ENCODE measurements at places on chromosomes 16 and 17.
A peak's percentile ranks its signal among the peaks of the same experiment; 100 is the strongest.

DNA sequence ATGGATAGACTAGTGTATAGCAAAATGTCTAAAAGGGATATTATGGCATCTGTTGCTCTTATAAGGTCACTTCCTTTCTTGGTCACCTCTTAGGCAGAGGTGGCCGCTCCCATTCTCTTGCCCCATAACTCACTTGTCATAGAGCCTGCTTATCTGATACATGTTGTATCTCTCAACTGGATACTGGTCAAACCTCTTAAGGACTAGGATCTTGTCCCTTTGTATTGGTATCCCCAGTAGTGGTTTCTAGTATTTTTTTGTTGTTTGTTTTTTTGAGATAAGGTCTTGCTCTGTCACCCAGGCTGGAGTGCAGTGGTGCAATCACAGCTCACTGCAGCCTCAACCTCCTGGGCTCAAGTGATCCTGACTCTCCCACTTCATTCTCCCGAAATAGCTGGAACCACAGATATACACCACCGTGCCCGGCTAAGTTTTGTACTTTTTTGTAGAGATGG is 27.0 kb downstream of the ZSWIM7 start:
- DNase-seq, result no peak

- peak; percentile 85 for DNase-seq
Measured at GRCh38 chr16:85759631-85760419, 8.9 kb upstream of the C16orf74 start.

DNA sequence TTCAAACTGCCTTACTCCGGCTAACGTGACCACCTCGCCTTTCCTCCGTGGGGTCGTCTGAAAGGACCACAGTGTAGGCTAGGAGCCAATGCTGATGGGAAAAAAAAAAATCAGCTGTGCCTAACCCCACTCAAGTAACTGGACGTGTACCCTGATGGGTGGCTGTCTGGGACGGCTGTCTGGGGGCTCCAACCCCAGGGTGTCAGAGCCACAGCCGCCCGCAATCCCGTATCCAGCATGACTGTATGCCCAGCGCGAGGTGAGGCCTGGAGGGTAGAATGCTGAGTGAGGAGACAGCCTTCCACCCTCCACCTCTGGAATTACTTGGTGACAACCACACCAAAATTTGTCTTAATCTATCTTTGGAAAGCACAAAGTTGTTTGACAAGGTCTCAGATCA is 2.8 kb downstream of the CSNK1D start:
- DNase-seq, result no peak

GRCh38 chr17:35774499-35774898 is 13.8 kb downstream of the C17orf50 start:
- DNase-seq, result no peak

- DNase-seq, result no peak
Measured at GRCh38 chr17:70775679-70776078, 606.3 kb downstream of the KCNJ2 start.

- no peak for DNase-seq
Measured at GRCh38 chr17:64094412-64094811, 35.5 kb downstream of the ERN1 start.

DNA sequence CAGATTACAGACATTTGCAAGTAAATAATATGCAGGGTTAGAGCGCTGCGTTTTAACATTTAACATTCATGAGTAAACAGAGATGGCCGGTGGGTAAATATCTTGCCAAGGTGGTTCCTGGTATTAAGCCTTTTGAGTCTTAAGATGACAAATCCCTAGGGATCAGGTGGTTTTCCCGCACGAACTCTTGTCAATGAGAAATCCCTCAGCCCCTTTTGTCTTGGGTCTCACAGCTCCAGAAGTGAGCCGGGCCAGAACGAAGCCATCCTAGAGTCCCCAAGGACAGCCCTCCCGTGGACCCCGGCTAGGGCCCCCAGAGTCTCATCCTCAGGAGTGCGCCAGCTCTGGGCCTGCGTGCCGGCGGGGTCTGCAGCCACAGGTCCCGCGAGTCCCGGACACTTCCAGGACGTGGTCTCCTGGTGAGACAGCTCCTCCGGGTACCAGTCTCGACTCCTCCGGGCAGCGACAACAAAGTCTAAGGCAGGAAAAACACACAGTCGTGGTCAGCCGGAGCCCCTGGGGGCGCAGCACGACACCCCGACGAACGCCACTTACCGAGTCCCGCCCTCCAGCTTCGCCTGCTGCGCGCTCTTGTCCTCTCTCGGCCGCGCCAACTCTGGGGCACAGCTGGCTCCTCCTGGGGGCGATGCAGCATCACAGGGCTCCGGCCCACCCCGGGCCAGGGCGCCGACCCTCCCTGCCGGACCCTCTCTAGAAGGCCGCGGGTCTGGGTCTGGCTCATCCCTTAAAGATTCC is 13.3 kb downstream of the MIS12 start:
- DNase-seq, result no peak

GRCh38 chr17:65103896-65104295 is 33.3 kb upstream of the RGS9 start:
- DNase-seq, result no peak

DNA sequence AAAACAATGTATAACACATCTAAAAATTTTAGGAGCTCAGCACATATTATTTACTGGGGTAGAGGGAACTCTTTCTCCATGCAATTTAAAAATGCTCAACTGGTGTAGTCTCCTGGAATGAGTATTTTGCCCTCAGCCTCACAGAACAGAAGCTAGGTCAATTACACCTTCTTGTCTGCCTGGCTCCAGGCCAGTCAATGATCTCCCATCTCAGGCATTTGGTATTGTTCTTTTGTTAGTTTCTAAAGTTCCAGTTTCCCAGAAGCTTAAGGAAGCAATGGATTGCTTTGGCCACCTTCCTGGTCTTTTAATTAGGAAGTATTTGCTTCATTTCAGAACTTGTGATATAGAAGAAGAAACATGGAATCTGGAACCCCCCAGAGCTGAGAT is 360.3 kb upstream of the ASIC2 start:
- DNase-seq, result no peak

GRCh38 chr17:21289902-21290571 is 5.5 kb downstream of the MAP2K3 start:
- DNase-seq, result no peak

DNA sequence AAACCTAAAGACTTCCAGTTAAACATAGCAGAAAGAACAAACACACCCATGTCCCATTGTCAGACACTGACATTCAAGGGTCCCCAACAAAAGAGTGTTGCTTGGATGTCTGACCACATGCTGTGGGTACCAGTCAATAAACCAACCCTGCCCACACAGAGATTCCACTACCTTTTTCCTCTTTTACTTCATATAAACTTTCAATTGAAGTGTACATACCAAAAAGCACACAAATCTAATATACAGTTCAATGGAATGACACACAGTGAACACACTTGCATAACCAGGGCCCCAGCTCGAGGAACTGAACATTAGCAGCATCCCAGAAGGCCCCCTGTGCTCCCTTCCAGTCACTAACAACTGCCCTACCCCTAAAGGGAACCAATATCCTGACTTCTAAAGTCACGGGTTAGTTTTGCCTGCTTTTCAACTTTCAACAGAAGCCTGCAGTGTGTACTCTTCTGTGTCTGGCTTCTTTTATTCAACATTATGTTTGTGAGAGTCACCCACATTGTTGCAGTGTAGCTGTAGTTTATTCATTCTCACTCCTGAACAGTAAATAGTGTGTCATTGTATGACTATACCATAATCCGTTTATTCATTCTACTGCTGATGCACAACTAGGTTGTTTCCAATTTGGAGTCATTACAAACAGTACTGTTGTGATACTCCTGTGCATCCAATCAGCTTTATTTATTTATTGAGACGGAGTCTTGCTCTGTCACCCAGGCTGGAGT is 18.0 kb downstream of the CFDP1 start:
- no peak for DNase-seq

DNA sequence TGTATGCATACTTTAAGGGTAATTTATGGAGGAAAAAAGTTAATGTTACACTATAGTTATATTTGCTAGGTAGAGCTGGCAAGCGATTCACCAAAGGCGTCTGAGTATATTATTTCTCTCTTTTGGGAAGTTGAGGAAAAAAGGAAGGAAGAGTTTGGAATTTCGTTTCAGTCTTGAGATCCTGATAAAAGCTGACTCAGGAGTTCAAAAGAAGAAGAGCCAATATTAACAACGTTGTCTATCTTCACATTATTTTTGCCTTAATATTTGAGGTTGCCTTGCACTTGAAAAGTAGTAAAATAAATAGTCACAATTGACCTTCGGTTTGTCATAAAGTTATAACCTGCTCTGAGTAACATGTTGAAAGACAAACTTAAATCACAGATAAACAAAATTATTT is 888.6 kb downstream of the KCNJ2 start:
- DNase-seq, result no peak

DNA sequence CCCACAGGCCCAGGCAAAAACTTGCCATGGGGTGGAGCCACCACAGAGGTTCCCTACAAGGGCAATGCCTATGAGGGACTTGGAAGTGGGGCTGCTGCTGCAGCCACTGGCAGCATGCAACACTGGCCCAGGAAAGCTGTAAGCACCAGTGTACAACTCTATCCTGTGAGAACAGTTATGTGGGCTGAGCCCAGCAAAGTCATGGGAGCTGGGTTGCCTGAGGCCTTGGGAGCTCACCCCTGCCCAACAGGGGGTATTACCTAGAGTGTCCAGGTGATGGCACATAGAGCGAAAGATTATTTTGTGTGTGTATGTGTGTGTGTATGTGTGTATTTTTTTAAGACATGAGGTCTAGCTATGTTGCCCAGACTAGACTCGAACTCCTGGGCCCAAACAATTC is 57.0 kb downstream of the TANC2 start:
- DNase-seq, result no peak

- DNase-seq, result no peak
Measured at GRCh38 chr17:63170795-63171194, 204.8 kb downstream of the TANC2 start.

- no peak for DNase-seq
Measured at GRCh38 chr16:20073203-20074098, at the start of gene GPR139. TSS of gene GPR139 (minus strand) at chr16:20073890. CDS start at chr16:20073616, 274 bp downstream.

DNA sequence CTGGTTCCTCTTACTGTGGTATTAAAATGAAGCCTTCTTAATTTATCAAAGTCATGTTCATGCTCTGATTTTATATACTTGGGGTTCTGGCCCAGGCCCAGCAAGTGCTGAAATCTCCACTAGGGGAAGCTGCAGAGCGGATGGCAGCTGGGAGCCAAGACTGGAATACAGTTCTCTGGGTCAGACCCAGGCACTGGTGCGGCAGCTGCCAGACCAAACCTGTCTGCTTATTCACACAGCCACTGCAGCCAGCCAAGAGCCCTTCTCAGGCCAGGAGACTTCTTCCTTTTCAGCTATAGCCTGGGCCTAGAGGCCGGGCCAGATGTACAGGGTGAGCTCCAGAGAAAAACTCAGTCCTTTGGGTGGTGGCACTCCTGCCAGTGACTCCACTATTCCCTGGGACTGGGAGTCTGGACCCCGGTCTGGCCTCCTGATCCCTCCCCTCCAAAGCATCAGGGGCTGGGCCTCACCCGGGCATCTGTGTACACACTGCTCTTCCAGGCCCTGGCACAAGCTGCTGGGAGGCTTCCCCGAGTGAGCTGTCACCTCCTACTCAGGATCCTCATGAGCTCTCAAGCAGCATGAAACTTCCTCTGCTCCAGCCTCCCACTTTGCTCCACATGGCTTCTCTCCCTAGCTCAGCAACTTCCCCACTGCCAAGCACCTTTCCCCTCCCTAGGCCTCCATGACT is 24.4 kb downstream of the ATP6V0D1 start:
- no peak for DNase-seq

DNA sequence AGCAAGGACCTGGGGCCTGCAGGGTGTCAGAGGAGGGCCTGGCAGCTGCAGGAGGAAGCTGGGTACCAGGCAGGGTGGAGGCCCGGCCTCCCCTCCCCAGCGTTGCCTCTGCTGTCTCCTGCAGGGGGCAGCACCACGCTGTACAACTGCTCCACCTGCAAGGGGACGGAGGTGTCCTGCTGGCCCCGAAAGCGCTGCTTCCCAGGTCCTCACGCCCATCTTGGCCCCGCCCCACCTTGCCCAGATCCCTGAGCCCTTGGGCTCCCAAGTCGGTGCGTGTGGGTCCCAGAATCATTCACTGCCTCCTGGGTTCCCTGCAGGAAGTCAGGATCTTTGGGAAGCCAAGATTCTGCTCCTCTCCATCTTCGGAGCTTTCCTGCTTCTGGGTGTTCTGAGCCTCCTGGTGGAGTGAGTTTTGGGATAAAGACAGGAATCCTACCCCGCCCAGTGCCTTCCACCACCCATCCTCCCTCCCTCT is 1.2 kb downstream of the TMEM95 start:
- DNase-seq, result peak; percentile 90

DNA sequence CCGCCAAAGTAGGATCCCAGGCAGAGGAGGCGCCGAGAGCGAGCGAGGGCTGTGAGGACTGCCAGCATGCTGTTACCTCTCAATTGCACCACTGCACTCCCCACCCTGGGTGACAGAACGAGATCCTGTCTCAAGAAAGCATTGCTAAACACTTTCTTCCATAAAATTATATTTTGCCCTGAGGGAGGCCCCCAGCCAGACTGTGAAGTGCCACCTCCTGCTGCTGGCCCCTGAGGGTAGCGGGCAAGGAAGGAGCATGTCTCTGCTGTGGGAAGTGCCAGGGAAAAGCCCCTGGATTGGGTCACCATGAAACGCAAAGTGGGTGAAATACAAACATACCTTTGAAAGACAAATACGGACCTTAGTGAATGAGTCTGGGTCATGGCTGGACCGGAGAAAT is 78.0 kb upstream of the AMZ2 start:
- DNase-seq, result no peak

- DNase-seq, result peak; percentile 86
Measured at GRCh38 chr17:78144147-78144719, 2.0 kb upstream of the C17orf99 start.

- peak; percentile 89 for DNase-seq
Measured at GRCh38 chr16:66521951-66522771, 27.8 kb downstream of the TK2 start.

DNA sequence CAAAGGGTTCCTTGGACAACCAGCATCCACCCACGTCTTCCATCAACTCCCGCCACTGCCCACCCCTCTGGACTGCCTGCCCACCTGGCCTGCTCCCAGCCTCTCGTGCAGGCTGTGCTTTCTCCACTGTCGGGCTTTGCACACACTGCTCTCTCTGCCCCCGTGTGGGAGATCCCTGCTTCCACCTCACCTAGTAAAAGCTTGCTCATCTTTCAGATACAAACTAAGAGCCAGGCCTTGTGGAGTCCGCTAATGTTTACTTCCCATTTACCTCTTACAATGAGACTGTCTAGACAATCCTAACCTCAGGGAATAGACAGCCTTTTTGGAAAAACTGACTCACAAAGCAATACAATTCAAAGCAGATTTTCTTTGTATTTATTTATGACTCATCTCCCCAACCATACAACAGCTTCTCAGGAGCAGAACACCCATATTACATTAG is 67.6 kb downstream of the USP31 start:
- DNase-seq, result no peak

- DNase-seq, result no peak
Measured at GRCh38 chr16:56923481-56924091, 8.4 kb upstream of the HERPUD1 start.

- no peak for DNase-seq
Measured at GRCh38 chr17:73593249-73593965, 50.8 kb downstream of the SDK2 start.

GRCh38 chr17:46901291-46901690 is 21.7 kb upstream of the GOSR2 start:
- DNase-seq, result no peak
